ENCODE measurements at places on chromosomes 5 and 9.

GRCh38 chr5:81156732-81157131, 76.4 kb upstream of the CKMT2 start:
- DNase-seq = no peak

DNA sequence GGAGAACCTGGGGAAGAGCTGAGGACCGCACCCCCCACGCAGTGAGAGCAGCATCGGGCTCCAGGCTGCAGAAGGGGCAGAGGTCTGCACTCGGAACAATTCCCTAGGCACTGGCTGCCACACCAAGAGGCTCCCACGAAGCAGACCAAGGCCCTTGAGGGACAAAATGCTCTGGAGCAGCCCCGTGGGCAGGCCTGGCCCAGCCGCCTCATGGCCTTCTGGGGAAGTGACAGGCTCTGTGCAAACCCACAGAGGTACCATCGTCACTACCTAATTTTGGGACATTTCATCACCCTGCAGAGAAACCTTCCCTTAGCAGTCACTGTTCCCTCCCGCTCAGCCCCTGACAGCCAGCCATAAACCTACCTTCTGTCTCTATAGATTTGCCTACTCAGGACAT, 15.9 kb downstream of the FBXW5 start:
- no peak for DNase-seq

GRCh38 chr9:127734247-127734746, 797 bp downstream of the TOR2A start:
- no peak for DNase-seq

GRCh38 chr5:118996098-118996497, 7.8 kb upstream of the DTWD2 start:
- DNase-seq = no peak

DNA sequence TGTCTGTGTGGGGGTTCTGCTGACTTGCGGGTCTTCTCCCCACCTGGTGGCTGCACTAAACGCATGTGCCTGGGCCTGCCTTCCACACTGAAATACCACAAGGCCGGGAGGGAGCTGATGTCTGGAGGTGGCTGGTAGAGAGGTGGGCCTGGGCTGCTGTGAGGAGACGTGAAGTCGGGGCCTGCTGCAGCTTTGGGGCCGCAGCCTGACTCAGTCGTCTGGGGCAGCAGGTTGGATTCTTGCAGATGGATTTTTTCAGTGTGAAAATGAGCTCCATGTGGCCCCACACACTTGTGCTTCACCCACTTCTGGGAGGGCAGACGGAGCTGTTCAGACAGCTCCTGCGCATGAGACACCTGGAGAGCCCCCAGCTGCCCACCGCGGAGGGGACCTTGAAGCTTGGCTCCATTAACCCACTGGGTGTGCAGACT, 29.3 kb downstream of the COL5A1 start:
- DNase-seq = no peak

DNA sequence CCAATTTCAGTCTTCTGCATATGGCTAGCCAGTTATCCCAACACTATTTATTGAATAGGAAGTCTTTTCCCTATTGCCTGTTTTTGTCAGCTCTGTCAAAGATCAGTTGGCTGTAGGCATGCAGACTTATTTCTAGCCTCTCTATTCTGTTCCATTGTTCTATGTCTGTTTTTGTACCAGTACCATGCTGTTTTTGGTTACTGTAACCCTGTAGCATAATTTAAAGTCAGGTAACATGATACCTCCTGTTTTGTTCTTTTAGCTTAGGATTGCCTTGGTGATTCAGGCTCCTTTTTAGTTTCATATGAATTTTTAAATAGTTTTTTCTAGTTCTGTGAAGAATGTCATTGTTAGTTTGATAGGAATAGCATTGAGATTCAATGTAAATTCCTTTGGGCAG, 104.9 kb upstream of the SLCO6A1 start:
- no peak for DNase-seq

GRCh38 chr5:9108162-9108561, 437.7 kb downstream of the SEMA5A start:
- DNase-seq = no peak

DNA sequence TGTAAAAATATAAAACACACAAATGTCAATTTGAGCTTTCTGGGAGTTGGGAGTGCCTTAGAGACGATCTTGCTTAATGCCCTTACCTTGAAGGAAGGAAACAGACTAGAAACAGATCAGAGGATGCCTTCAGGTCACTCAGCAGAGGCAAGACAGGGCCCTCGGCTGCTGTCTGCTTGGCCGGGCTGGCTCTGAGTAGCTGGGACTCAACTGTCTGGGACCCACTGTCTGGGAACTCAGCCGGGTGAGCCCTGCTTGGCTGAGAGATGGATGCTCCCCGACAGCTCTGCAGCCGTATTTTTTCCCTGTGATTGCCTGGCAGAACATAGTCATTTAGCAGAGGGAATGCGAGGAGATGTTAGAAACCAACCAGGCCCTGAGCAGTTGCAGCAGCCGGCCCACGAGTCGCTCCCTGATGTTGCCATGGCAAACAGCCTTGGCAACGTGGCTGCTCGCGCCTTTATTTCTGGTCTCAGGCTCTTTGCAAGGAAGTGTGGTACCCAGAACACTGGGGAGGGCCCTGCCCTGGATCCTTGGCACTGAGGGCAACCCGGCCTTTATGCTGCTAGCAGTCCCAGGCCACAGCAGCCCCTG, 10.9 kb downstream of the PPARGC1B start:
- no peak for DNase-seq

DNA sequence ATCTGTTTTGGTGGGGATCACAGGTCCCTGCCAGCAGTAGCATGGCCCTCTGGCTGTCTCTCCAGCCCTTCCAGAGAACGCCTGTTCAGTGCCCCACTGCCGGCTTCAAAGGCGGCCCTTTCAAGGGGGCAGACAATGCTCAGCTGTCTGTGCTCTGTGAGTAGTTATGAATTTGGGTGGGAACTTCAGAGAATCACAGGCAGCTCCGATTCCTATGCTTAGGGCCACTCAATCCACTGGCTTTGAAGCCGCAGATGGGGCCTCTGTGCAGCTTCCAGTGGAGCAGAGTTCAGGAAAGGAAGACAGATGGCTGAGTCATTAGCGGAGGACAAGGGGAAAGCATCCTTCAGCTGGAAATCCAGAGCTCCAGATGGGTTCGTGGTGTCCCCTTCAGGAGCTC, 42.4 kb downstream of the NKX2-5 start:
- no peak for DNase-seq

GRCh38 chr5:158899211-158899610, 200.5 kb downstream of the EBF1 start:
- DNase-seq = no peak

DNA sequence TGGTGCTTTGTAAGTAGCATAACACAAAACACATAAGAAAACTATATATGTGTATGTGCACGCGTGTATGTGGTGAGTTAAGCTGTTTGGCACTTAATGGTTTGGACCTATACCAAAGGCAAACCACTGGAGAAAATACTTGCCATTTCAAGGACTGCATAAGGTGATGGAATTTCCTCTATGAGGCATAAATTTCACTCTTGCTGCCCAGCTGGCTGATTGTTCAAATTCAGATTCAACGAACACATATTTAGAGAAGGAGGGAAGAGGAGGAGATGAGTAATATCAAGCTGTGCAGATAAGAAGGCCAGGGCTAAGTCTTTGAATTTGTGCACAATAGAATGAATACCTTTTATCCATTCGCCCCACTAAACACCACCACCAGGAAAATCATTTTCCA, 470.6 kb upstream of the MPDZ start:
- DNase-seq = no peak

DNA sequence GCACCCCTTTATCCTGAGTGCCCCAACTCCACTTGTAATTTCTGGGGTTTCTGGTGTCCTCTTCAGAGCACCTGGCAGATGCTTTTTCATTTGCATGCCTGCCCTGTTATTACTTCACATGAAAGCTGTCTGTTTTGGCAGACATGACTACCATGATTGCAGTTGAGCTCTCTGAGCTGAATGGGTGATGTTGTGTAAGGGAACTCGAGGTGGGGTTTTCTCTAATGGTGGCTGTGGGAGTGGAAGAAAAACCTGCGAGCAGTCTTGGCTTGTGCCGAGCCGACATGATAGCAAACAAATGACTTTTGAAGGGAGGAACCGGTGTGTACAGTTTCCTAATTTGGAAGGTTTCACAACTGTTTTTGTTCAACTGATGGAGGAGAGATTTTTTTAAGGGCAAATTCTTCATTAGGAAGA, 196.2 kb downstream of the AOPEP start:
- no peak for DNase-seq

DNA sequence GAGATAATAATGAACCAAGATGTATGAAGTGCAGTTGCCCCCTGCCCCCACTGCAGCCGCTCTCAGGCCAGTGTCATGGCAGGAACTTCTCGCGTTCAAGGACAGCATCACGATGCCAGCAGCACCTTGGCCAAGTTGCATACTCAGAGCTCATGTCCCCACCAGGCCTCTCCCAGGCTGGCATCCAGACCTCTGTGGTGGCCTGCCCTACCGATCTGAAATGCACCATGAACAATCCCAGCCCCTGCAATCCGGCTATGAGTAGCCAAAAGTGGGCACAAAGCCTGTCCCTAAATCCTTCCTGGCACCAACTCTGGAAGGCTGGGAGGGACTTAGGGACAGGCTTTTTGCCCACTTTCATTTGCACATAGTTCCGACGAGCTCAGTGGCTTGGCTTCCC, 140.9 kb downstream of the PAX5 start:
- no peak for DNase-seq

GRCh38 chr5:58046371-58046770, 413.5 kb downstream of the PLK2 start:
- DNase-seq = no peak

GRCh38 chr9:131292937-131293336, 3.4 kb downstream of the PLPP7 start:
- no peak for DNase-seq

GRCh38 chr5:139985733-139986132, 57.4 kb downstream of the NRG2 start:
- no peak for DNase-seq

DNA sequence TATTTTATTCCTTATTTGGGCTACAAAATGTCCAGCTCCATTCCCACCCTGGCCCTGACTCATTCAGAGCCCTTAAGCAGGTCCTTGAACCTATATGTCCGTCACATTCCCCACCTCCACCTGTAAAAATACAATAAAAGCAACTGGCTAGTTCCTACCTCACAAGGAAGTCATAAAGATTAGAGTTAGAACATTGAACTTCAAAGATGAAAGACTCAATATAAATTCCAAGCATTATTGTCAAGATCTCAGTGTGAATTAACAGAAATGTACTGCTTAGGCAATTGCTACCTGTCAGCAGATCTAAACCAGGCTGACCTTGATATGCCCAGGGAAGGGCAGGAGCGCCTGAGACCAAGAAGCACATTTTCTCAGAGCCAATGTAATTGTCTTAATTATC, 221.8 kb downstream of the ENC1 start:
- no peak for DNase-seq

- DNase-seq = no peak
Observed at GRCh38 chr5:140318792-140319191, 15.9 kb upstream of the PFDN1 start.

DNA sequence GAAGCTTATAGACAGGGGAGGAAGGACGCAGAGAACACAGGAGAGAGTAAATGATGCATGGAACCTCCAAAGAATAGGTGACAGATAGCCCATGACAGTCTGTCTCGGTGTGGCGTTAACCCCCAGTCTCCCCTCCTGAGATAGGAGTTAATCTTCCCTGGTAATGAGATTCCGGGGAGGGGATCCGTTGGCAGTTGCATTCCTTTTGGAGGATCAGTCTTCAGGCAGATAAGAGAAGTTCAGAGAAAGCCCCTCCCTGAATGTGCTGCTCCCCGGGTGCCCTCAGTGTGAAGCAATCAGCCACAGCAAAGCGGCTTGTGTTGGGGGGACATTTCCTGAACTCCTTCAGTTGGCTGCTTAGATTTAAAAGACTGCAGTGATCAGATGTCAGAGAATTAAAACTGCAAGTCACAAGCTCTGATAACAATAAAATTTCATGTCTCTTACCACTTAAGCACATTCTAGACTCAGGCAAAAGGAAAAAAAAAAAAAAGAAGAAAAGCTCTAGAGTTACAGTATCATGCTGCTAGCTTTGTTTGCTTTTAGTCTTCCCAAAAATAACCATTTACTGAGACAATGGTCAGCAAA, 121.1 kb downstream of the EGFLAM start:
- DNase-seq = no peak

DNA sequence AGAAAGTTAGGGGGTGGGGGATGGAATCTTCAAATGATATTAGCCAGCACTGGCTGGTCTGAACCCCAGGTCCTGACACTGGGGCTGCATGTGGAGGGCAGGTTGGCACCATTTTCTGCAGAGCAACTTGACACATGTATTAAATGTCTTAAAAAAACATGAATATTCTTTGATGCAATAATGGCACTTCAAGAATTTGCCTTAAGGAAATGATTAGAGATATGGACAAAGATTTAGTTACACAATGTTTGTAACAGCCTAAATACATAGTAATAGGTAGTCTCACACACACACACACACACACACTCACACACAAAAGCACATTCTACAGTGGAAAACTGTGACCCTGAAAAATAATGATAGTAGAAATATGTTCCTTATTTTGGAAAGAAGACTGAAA, 3.6 kb downstream of the SVEP1 start:
- no peak for DNase-seq

- no peak for DNase-seq
Observed at GRCh38 chr9:36768677-36769076, 196.0 kb downstream of the MELK start.

GRCh38 chr9:13675638-13676000, 396.1 kb upstream of the MPDZ start:
- DNase-seq = no peak

GRCh38 chr5:77590347-77590746, 48.2 kb downstream of the OTP start:
- no peak for DNase-seq

- DNase-seq = no peak
Observed at GRCh38 chr9:14344053-14344524, 30.1 kb upstream of the NFIB start.

- no peak for DNase-seq
Observed at GRCh38 chr5:154286557-154286956, 96.0 kb downstream of the GALNT10 start.

DNA sequence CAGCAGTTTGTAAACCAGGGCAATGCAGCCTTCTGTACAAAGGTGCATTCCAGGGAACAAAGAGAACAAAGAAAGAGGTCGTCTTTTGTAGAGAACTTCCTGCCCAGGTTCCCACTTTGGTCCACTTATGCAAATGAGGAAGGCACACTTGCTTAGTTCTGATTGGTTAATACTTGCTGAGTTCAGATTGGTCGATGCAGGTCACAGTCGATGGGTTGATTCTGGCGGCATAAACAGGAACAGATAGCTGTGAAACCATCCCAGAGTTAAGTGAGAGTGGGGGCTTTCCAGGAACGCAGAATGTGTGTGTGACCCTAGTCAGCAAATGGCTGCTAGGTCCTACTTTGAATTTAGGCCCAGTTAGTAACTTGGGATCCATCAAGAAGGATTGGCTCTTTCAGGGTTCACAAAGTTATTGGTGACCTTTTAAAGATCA, 1.8 kb upstream of the ADAMTS13 start:
- no peak for DNase-seq

DNA sequence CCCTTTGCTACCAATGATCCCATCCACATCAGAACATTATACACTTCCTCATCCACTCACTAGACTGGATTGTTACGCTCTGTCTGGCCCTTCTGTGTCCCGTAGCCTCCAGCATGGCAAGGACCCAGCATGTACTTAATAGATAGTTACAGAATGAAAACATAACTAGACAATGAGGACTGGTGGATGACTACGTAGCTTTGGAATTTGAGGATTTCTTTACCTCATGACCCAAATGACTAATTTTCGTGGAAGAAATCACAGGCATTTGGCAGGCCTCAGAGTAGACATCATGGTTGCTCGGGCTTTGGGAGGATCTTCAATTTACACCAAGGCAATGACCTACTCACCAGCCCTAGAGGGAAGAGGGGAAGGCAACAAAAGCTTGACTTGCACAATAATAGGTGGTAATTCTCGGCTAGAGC, 299.8 kb downstream of the TLE1 start:
- DNase-seq = no peak

All from AML-193 (cell line).